ENCODE measurements at places on chromosomes 12 and 14.

DNA sequence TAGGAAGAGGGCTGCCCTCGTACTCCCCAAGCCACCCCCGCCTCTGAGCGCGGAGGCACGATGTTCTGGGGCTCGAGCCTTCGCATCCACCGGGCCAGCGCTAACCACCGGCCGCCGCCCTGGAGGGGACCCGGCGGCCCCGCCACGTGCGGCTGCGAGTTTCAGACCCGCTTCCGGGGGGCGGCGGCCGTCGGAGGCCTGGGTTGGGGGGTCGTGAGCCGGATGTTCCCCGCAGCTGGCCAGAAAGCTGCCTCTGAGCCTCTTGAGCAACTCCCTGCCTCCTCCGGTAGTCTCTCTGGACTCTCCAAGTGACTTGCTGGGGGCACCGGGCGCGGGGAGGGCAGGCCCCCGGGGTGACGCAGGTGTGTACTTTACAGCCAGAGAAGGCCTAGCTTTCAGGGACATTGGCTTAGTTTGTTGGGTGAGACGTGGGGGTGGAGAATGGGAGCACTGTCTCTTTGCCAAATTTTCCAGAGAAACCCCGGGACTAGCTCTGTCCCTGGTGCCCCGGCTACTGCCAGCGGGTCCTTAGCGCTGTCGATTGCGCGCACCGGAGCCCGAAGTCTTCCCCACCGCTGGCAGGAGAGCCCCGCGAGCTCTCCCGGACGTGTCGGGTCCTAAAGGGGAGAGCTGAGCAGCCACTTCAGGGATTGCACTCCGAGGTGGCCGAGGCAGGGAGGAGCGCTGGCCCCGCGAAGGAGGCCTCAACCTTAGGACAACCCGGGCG lies 15.6 kb downstream of the OTX2 start:
- DNase-seq: no peak

DNA sequence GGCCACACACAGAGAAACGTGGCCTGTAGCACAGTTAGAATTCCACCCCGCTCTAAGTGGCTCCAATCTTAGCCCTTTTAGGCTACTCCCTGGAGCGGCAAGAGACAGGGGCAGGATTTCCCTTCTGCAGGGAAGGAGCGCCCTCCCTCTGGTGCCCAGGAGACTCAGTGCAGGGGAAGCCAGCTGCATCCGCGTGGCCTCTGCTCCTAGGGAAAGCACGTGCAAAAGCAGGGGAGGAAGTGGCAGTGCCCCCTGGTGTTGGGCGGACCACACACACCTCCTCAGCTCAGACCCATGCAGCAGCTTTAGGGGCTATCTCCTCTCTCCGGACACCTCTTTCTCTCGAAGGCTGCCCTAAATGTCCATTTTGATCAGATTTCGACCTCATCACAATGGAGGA lies 50.0 kb downstream of the SPRING1 start:
- DNase-seq: no peak

DNA sequence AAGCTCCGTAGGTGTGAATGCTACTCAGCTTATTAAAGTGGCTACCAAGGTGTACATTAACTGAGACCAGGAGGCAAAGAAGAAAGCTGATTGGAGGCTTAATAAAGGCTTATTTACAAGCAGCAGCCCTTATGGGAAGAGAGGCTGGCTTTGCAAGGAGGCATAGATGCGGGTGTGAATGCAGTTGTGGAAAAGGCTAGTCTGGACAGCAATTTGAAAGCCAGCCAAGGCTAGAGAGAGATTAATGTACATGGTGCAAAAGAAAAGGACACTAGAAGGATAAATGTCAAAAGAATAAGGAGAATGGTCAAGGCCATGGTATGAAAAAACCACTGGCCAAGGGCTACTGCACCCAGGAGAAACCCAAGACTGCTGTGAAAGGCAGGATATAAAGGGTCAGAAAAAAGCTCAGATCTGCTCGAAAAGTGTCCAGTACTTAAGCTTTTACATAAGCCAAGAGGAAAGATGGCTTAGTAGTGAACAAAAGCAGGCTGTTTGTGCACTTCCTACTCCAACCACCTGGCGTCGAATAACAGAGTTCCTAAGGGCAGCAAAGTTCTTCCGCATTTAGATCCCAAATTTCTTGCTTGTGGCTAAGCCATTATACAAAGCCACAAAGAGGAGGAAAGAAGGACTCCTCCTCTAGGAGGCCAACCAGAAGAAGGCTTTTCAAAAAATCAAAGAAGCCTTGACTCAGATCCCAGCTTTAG lies 24.0 kb downstream of the KLRK1 start:
- peak; percentile 34 for DNase-seq

DNA sequence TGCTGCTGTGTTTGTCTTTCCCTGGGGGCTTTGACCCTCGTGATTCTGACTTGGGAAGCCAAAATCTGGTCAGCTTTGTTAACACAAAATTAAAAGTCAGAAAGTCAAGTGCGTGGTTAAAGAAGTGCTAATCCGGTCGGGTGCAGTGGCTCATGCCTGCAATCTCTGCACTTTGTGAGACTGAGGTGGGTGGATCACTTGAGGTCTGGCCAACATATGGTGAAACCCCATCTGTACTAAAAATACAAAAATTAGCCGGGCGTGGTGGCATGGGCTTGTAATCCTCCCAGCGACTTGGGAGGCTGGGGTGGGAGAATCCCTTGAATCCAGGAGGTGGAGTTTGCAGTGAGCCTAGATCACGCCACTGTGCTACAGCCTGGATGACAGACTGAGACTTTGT lies 844.6 kb downstream of the VRK1 start:
- DNase-seq: peak; percentile 11

DNA sequence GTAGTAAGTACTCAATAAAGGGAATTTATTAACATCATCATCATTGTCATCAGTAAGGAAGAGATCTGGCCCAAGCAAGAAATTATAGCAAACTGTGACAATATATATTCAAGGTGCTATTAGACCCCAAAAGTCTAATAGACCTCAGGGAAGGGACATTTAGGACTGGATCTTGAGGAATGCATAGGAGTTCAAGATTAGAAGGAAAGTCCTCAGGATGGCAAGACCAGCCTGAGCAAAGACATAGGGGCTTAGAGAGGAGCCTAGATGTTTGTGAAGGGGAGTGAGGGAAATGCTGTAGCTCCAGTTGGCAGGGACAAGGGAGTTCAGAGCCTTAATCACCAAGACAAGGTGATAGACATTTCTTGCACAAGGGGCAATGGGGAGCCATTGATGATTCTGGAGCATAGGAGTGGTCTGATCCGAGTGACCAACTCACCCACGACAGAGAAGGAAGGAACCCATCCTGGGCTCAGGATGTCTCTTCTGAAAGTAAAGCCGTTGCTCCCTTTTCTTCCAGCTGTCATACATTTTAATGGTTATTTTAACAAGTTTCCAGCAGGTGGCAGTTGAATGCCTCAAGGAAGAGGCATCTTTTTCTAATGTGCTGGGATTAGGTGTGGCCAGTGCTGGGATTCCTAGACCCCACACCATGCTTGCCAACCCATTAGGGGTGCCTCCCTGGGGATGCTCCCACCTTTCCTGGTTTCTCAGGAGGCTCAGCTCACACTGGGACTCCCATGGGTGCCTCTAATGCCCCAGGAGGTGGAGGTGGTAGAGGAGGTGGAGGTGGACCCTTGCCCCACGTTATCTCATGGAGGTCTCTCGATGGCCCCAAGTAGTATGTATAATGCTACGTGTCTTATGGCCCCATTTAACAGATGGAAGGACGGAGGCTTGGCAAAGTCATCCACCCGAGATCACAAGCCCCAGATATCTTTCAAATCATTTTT lies 37.8 kb downstream of the PHETA1 start:
- peak; percentile 54 for DNase-seq

- DNase-seq: no peak
These were observed 35.6 kb downstream of the AACS start for GRCh38 chr12:125100551-125101434.

- no peak for DNase-seq
These were observed 149.5 kb upstream of the KRR1 start for GRCh38 chr12:75660805-75661404.

GRCh38 chr12:94434171-94434570 lies 25.5 kb downstream of the CEP83 start:
- DNase-seq: peak; percentile 9

DNA sequence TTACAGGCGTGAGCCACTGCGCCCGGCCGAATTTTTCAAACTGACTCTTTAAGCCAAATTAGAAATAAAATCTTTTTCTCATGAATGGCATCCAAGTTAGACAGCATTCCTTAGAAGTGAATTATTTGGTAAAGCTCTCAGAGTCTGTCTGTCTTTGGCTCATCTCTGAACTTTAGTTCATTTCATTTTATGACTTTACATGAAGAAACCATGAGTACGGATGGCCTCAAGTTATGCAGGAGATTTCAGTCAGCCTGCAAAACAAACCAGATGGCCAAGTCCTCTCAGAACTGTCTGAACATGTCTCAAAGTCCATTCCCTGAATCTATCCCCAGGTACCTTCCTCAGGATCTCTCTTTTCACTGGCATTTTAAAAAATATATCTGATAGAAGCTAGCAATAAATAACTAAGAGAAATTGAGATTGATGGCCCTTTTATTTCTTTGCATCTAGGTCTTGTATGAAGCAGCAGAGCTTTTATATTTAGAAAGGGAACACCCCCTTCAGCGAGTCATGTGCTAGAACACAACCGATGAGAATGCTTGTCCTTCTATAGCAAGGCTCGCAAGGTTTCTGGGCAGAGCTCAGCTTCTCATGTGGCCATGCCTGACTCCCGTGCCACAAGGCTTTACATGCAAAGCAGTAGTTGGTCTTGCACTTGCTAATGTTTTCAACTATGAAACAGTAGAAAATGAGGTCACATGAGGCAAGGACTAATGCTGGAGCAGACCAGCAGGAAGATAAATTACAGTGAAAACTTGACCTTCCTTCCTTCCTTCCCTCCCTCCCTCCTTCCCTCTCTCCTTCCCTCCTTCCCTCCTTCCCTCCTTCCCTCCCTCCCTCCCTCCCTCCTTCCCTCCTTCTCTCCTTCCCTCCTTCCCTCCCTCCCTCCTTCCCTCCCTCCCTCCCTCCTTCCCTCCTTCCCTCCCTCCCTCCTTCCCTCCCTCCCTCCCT lies 125.0 kb downstream of the AKAP6 start:
- peak; percentile 76 for DNase-seq

DNA sequence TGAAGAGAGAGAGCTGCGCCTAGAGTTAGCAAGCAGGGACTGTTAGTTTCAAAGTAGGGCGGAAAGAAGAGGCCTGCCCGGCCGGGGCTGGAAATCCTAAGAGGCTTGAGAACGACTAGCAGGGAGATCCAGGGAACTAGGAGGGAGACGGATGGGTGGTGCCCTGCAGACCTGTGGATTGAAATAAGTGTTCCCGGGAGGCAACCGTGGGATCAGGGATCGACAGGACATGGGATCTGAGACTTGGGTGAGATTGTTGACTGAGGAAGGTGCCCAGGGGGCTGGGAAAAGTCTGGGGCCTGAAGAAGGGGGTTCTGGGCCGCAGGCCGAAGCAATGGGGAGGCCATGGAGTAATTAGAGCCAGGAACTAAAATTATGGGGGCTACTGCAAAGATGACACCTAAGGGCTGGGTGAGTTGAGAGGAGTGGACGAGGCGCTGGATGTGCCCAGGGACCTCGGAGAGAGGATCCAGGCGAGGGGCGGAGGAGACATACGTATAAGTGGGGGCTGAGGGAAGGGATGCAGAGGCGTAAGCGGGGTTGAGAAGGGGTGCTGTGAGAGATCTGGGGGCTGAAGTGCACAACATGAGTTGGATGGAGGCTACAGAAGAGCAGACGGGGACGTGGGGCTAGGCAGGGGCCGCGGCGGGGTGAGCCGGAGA lies 635 bp downstream of the LTA4H start:
- DNase-seq: peak; percentile 35

DNA sequence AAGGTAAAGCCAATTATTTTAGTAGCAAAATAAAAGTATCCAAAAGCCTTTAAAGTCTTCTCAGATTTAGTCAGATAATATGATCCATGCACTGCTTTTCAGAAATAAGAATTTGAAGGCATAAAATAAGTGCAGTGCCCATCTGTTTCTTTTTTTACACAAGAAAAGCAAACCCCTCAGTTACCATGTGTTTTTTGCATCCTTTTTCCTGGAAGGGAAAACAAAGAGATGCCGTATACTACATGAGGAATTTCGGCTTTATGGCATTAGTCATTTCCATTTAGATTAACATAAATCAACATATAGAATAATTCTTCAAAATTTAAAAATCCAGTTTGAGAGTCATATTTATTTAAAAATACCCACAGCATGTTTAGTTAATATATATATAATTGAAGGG lies 70.0 kb upstream of the GNPNAT1 start:
- DNase-seq: no peak

- no peak for DNase-seq
These were observed 59.7 kb downstream of the E2F7 start for GRCh38 chr12:77005611-77006098.

DNA sequence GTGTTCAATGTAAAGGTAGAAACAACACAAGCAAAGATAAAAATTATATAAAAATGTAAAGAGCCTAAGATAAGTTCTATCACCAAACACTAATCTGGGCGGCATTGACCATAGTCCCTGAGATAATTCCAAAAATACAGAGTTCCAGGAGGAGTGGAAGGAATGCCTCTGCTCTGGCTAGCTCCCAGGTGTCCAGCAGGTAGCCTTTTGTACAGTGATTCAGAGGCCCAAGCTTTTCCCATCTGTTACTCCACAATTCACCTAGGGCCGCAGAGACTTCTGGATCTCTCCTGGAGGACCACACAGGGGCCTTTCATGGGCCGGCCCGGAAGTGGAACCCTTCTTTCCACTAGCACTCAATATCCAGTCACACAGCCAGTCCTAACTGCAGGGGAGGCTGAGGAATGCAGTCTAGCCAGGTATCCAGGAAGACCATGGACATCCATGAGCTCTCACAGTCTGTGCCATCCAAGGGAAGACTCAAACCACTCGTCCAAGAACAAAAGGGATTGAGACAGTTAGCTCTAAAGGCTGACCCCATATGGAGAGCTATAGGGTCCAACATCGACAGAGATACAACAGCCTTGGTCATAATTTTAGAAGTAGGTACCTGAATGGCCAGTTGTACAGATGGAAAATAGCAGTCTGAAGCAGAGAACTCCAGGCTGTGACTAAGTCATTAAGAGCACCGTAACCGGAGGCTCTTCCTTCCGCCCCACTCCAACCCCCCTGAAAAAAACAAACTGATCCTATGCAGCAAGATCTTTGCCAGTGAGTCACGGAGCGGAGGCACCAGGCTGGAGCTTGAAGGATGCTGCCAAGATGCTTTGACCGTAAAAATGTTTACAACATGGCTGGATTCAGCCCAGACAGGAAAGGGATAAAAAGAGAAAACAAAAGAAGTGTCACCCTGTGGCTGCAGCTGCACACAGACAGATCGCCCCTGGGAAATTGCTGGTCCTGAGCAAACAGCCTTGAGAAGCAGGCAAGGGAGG lies 204.8 kb downstream of the NUAK1 start:
- peak; percentile 98 for DNase-seq

GRCh38 chr14:24806061-24806678 lies 172.2 kb upstream of the GZMB start:
- DNase-seq: peak; percentile 39

DNA sequence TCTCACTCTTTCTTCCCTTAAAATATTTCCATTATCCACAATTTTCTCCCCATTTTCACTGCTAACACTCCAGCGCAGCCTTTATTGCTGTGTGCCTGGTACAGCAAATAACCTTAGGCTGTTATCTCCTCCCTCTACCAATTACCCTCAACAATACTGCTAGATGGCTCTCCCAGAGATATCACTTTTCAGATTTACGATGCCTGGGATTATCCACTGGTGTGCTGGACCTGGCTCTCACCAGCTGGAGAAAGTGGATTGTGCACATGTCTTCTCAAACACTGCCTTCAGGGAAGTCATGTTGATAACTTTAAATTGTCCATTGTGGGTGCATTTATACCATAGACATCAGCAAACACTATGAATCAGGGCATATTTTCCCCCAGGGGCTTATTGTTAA lies 101.9 kb upstream of the ADAMTS20 start:
- DNase-seq: no peak

GRCh38 chr14:56814519-56814959 lies 4.3 kb upstream of the OTX2 start:
- no peak for DNase-seq
